ENCODE measurements at places on chromosomes 1 and 21.

GRCh38 chr1:1114431-1114830 lies 1.5 kb downstream of the C1orf159 start:
- DNase-seq, result no peak

- no peak for DNase-seq
Observed at GRCh38 chr1:175572932-175573868, 170.2 kb downstream of the TNR start.

- no peak for DNase-seq
Observed at GRCh38 chr1:229249854-229250644, 20.9 kb upstream of the RAB4A start.

GRCh38 chr1:208182880-208183645 lies 61.1 kb downstream of the PLXNA2 start:
- DNase-seq, result no peak

DNA sequence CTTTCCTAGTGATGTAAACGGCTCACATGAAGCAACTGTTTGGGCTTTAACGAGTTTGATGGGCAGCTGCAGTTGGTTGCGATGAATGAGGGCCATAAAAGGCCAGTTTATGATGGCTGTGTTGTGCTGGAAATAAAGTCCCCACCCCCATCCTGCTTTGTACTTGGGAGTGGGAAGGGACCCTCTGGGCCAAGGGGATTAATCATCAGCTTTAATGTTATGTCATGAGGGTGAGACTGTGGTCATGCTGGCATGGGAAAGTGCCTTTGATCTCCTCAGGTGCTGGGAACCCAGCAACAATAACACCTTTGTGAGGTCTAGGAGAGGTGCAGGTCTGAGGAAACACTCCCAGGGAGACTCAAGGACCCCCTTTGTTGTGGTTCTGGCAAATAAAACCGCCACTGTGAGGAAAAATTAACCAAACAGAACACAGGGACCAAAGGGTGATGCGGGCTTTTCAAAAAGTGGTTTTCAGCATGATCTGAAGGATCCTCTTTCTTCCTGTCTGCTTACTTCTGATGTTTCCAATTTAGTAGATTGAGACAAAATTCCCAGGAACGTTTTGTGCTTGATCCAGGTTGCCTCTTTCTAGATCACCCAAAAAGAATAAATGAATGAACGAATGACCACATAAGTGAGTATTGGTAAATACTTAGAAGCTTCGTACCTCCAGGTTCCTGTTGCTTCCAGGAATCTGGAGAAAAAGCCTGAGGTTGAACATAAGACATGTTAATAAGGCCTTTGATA lies 257.8 kb upstream of the HOOK1 start:
- no peak for DNase-seq

DNA sequence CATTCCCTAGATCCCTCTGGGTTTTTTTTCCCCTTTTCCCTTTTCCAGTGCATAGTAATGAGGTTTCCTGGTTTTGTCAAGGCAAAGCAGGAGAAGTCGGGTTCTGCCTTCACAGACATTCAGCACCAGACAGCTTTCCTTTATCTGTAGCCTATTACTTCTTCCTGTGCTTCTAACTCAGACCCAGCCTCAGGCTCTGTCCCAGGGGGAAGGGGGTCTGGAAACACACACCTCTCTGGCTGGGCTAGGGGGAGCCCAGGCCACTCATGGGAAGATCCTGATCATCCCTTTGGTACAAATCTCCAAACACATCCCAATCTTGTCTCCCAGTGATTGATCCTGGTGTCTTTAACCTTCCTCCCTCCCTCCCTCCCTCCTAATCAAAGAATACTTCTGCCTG lies 656.4 kb downstream of the LMO4 start:
- no peak for DNase-seq

GRCh38 chr1:110525249-110525595 lies 6.2 kb upstream of the KCNA10 start:
- DNase-seq, result no peak

DNA sequence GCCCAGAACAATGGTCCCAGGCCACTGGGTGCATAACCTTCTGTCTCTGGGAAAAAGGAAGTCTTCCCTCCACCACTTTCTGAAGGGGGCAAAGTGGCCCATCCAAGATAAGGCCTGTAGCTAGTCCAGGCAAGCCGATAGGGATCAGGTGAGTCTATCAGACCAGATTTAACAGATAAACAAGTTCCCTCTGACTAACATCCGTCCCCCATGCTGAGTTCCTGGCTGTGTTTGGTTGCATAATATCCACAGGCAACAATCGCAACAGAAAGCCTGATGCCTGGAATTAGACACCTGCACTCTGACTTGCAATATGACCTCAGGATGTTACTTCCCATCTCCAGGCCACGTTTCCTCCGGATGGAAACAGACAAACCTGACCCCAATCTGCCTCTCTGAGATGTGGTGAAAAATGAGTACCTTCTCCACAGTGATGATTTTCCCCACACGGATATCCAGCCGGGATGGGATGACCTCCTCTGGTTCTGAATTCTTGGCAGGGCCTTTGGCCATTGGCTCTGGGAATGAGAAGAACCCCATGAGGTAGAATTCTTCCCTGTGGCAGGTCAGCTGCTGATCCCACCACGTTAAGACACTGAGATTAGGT lies 36.4 kb downstream of the YARS1 start:
- no peak for DNase-seq

- no peak for DNase-seq
Observed at GRCh38 chr1:107704911-107705310, 260.1 kb downstream of the VAV3 start.

- no peak for DNase-seq
Observed at GRCh38 chr21:45848331-45848730, 133.2 kb upstream of the COL6A1 start.

- no peak for DNase-seq
Observed at GRCh38 chr1:174656409-174657059, 208.8 kb downstream of the GPR52 start.
